ENCODE measurements at places on chromosomes 6 and 20.

- DNase-seq = no peak
These were observed 1.1 kb downstream of the TBP start for GRCh38 chr6:170555305-170555704.

DNA sequence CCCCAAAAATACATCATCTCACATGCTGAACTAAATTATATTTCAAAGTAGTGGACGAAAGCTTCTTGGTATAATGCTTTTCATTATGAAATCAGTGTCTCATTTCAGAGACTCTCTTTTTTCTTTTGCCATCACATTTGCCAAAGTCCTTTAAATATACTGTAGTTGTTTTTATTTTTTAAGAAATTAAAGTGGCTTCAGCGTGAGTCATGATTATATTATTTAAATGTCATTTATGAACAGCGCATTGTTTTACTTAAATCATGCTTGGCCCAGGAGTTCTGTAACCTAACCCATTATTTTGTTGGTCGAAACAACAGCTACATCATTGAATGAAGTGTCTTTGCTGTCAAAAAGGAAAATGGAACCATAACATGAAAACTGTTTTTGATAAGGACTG is 100.9 kb downstream of the CD109 start:
- no peak for DNase-seq

DNA sequence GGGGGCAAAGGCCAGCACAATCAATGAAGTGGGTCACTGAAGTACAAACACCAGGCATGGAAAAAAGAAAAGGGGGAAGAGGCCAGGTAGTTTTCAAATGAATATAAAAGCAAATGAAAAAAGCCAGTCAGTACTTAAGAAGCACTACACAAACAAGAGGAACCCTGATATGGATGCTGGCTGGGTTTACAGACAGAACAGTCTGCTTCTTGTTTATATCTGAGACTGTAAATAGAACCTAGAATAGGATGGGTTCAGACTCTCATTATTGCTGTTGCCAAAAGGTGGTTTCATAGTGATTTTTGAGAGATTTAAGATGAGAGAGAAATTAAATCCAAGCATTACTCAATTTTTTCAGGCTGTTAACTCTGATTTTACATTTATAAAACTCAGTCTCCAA is 24.1 kb downstream of the USP45 start:
- no peak for DNase-seq

DNA sequence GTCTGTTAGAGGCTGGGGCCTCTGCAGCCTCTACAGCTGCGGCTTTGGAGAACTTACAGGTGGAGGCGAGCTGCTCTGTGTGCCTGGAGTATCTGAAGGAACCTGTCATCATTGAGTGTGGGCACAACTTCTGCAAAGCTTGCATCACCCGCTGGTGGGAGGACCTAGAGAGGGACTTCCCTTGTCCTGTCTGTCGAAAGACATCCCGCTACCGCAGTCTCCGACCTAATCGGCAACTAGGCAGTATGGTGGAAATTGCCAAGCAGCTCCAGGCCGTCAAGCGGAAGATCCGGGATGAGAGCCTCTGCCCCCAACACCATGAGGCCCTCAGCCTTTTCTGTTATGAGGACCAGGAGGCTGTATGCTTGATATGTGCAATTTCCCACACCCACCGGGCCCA is 2.6 kb downstream of the TRIM39 start:
- DNase-seq = no peak

- no peak for DNase-seq
These were observed 43.6 kb downstream of the FBXL4 start for GRCh38 chr6:98904096-98904495.

GRCh38 chr6:160895562-160895961 is 96.0 kb upstream of the MAP3K4 start:
- DNase-seq = no peak

GRCh38 chr20:6165346-6165745 is 42.5 kb upstream of the FERMT1 start:
- DNase-seq = no peak

DNA sequence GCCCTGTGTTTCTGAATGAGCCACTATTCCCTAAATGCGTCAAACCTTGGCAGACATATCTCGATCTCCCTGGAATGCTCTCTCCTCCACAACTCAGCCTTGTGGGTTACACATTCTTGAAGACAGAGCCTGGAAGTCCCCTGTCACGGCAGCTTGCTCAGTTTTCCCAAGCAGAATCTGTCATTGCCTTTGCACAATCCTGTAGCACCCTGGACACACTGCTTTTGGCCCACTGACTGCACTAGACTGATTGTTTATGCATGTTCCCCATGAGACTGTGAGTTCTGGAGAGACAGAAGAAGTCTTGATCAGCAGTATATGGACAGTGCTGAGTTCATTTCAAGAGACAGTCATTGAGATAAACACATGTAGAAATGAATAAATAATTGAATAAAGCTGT is 406.7 kb downstream of the CD83 start:
- DNase-seq = no peak

GRCh38 chr20:5748246-5748645 is 2.0 kb upstream of the SHLD1 start:
- no peak for DNase-seq

DNA sequence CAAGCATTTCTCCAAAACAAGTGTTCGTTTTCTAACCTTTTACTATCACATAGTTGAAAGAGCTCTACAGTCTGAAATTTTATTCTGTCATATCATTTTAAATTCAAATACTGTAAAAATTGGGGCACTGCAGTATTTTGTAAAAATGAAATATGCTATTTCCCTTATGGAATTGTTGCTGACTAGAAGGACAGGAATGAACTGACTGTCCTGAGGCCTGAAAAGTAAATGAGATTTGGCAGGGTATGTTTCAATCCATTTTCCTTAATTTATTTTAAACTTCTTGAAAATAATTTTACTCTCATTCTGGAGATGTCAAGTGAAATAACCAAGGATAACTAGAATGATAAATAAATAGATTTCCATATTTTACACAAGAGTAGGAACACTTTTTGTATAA is 11.9 kb upstream of the PNRC1 start:
- DNase-seq = no peak

DNA sequence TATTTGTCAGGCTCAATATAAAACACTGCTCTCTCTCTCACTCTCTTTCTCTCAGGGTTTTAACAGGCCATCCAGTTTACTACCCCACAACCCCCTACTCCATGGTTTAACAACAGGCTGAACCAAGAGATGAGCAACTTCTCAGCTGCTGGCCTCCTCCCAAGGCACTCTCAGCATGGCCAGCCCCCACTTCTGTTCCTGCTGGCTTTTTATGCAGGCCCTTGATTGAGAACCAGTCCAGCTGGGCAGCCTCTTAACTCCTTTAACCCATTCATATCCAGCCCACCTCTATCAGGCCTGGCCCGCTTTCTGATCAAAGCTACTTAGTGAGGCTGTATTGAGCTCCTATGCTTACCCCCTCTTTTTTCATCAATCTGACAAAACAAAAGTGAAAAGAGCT is 346.8 kb upstream of the POU3F2 start:
- no peak for DNase-seq

DNA sequence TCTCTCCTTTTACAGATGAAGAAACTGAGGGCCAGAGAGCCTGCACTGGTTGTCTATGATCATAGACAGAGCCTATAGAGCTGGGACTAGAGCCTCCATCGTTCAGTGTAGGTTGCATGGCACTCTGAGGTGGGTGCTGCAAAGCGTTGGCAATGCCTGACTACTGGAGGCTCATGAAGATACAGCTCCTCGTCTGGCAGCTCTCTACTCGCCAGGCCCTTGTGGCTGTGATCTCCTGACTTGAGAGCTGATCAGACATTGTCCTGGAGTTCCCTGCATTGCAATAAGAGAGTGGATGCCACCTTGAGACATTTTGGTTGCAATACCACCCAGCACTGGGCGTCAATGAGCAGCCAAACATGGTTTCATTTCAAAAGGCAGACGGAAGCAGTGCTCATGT is 270.1 kb upstream of the ARID1B start:
- no peak for DNase-seq

GRCh38 chr6:134178161-134179044 is 126.0 kb upstream of the SLC2A12 start:
- DNase-seq = peak; percentile 85

GRCh38 chr6:49980898-49981297 is 11.5 kb upstream of the DEFB113 start:
- no peak for DNase-seq

DNA sequence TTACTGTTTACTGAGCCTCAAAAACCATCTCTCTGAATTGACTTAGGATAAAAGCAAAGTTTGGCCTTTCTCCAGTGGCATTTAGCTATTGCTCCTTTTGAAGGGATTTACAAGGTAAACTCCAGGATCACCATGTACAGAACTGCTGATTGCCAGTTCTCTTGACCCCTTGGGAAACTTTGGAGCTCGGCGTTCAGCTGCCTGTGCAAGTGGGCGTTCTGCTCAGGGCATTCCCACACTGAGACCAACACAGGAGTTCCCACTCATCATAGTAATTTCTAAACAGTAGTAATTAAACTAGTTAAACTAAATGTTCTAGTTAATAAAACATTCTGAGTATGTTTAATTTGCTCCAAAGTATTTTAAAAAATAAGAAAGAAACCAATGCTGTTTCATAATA is 14.9 kb downstream of the KCNQ5 start:
- no peak for DNase-seq

GRCh38 chr6:61833176-61833755 is 452.8 kb downstream of the KHDRBS2 start:
- DNase-seq = no peak

DNA sequence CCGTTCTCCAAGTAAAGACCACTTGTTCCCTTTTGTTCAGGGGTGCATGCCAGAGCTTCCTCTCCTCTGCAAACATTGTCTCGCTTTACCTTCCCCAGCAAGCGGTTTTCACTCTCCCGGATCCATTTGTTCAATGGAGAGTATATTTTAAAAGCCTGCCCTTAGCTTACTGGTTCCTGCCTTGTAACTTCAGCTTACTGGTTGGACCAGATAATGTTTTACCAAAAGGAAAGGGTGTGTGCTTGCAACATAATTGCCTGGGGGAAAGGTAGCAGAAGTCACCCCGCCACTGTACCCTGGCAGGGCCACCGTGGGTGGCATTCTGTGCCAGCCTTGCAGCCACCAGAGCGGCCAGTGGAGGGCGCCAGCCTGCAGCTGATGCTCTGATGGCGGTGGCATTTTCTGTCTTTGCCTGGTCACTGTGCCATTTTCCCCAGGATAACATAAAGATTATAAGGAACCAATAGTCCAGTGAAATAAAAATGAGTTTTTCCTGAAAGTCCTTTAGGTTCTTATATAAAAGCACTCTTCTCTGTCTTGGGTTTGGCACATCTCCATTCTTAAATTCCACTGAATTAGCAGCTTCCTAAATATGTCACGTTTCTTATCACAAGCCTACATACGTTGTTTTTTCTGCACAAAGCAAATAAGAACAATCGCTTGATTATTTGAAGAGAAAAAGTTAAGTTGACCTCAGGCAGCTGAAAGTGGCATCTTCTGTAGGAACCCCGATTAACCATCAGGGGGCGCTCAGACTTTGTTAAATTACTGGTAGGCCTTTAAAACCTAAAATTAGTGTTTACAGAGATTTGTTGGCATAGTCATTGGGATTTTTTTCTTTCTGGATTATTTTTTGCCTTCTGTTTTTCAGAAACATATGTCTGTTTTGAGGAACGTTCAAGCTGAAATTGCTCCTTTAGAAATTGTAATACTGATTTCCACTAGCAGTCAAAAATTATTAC is 67.4 kb upstream of the XRN2 start:
- peak; percentile 78 for DNase-seq

DNA sequence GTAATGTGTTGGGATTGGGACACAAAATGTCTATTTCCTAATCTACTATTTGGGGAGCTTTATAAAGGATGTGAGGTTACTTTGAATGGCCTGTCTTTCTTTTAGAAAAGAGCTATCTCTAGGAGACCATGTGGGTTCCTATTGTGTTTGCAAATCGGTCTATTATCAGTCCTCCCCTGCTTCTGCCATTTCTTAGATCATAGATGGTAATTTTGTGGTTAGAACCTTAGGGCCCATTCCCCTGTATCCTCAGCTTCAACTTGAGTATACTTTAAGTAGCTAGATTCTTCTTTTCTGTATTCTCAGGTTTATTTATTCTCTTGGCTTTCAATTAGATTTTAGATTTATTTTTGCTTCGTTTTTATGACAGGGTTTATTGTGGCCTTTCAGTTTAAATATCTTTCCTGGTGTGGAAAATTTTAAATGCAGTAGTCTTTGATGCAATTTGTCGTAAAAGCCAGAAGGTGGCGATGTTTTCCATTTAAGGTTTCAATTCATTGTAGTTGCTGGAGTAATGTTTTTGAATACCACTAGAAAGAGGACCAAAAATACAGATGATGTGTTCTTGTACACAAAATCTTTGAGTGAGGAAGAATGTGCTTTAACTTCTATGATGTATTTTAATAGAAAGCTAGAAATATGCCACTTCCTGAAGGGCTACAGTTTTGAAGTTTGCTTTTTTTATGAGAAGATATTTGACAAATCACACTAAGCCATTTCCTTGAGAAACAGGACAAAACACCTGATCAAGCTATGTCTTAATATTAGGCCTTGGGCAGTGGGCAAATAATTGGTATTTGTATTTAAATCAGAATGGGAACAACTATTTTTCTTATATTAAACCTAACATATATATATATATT is 20.3 kb downstream of the TBPL1 start:
- no peak for DNase-seq

- DNase-seq = no peak
These were observed 65.2 kb downstream of the THBS2 start for GRCh38 chr6:169188475-169188874.

GRCh38 chr20:38947931-38948362 is 14.2 kb upstream of the DHX35 start:
- no peak for DNase-seq

GRCh38 chr6:34370361-34370760 is 22.1 kb downstream of the NUDT3 start:
- no peak for DNase-seq

DNA sequence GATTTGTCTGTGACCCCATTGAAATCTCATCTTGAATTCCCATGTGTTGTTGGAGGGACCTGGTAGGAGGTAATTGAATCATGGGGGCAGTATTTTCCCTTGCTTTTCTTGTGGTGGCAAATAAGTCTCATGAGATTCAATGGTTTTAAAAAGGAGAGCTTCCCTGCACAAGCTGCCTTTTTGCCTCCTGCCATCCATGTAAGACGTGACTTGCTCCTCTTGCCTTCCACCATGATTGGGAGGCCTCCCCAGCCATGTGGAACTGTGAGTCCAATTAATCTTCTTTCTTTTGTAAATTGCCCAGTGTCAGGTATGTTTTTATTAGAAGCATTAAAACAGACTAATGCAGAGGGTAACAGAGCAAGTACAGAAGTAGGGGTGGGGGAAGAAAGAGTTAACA is 1097.0 kb upstream of the ADGRB3 start:
- DNase-seq = no peak

All from stimulated activated CD4-positive, alpha-beta T cell treated with anti-CD3 and anti-CD28 coated beads, Interleukin-15, amount 100 ng/mL, for 24 hours (primary cell).